KG1 (cell line): ENCODE measurements at places on chromosomes 13 and 19.
A peak's percentile ranks its signal among the peaks of the same experiment; 100 is the strongest.

DNA sequence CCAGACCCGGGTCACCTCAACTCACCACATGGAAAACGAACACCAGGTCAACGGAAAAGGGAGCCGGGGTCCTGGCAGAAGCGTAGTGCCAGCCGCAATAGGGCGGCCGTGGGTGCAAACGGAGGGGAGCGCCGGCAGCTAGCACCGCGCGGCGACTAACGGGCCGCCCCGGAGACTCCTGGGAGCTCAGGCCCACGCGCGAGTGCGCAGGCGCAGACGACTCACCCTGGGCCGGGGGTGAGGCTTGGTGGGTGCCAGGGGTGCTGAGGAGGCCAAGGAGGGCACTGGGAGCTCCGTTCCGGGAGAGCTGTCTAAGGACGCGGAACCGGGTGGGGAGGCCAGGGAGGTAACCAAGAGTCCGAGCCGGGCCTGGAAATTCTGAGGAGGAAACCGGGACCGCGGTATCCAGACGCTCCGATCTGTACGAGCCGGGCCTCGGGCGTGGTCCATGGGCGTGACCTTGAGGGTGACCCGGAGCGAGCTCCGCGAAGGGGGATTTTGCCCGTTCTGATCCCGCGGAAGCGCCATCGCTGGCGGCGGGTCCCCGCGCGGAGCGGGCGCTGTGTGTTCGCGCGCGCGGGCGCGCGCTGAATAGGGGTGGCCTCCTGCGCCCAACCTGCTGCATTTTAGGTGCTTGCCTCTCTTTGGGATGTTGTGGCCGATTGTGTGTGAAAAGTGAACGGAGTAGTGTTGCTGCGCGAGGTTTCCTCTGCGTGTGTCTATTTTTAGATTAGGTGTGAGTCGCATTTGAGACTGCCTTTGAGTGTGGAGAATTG, at the start of gene ZNF382:
Gene ZNF382, plus strand, starts transcription at position 213 of the 776 bp plus-strand sequence. CDS start 4,602 bp downstream, outside the sequence.
- peak; percentile 52 for DNase-seq

- DNase-seq = no peak
Observed at GRCh38 chr13:59337070-59337469, 826.7 kb downstream of the DIAPH3 start.

DNA sequence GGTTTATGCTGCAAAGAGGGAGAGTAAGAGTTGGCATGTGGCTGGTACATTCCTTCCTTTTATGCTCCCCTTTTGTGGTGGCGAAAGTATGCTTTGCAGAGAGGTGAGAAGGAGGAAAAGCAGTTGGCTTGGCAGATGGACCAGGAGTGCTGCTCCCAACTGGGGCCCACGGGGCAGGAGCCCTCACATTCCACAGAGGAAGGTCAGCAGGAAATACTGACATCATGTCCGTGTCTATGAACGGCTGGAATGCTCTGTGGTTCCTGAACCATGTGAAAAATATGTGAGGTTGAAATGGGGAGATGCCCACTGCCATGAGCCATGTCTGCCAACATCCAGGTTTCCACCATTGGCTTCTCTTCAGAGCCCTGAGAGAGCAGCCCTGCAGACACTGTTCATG, 33.3 kb upstream of the GAS6 start:
- no peak for DNase-seq

- DNase-seq = no peak
Observed at GRCh38 chr13:38662362-38662761, 24.5 kb upstream of the FREM2 start.

DNA sequence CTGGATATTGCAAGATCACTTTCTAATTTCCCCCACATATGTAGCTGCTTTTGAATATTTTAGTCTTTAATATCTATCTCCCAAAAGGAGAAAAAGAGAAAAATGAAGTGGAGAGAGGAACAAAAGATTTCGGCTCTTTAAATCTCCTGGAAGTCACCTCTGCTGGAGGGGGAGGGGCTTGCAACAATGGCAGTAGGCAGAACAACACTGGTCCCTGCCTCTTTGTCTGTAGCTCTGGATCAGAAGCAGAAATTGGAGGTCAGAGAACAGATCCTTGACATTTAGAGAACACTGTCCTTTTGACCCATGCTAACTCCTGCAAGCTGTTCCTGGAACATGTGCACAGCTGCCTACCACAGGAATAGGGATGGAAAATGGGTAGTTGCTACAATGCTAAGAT, 86.7 kb upstream of the GPR12 start:
- DNase-seq = no peak

DNA sequence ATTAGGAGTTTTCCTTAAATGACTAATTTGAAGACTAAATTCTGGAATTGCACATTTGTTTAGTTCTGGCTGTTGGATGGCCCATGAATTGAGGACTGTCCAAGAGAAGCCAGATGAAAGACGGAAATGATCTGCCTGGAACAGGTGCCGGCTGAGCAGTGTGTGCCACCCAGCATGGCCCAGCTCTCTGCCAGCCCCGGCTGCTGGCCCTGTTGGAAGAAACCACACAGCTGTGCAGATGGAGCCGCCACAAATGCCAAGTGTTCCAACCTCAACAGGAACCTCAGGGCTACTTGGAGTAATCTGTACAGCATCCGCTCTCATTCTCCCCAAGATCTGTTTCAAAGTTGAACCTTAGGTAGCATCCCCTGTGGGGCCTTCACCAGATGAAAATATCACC, 67.0 kb upstream of the STARD13 start:
- no peak for DNase-seq

- DNase-seq = no peak
Observed at GRCh38 chr13:47226516-47226915, 329.7 kb upstream of the HTR2A start.

- DNase-seq = no peak
Observed at GRCh38 chr19:44005973-44006372, 3.2 kb downstream of the ZNF230 start.

DNA sequence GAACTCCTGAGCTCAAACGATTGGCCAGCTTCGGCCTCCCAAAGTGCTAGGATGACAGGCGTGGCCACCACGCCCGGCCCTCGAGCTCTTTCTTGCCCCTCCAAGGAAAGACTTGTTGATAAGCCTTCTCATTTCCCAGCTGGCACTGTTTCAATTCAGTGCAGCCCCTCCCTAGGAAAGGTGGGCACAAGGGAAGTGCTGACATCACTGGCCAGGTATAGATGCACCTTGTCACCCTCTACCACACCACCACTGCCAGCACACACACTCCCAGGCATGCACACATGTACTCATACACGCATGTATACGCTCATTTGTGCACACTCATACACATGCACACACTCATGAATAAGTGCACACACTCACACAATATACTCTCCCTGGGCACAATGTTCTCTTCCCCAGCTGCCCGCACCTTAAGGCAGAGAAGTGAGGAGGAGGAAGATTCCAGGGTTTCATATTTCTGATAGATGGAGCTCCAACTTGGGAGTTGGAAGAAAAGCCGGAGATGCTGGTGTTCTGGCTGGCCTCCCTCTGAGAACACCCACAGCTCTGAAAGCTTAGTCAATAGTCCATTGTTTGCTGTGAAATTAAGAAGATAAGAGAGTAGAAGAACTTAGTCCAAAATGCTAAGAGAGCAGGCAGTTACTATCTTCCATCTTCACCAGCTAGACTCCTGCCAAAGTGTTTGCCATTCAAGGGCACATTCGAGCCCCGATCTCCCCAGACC, 196.7 kb downstream of the FOXO1 start:
- no peak for DNase-seq

DNA sequence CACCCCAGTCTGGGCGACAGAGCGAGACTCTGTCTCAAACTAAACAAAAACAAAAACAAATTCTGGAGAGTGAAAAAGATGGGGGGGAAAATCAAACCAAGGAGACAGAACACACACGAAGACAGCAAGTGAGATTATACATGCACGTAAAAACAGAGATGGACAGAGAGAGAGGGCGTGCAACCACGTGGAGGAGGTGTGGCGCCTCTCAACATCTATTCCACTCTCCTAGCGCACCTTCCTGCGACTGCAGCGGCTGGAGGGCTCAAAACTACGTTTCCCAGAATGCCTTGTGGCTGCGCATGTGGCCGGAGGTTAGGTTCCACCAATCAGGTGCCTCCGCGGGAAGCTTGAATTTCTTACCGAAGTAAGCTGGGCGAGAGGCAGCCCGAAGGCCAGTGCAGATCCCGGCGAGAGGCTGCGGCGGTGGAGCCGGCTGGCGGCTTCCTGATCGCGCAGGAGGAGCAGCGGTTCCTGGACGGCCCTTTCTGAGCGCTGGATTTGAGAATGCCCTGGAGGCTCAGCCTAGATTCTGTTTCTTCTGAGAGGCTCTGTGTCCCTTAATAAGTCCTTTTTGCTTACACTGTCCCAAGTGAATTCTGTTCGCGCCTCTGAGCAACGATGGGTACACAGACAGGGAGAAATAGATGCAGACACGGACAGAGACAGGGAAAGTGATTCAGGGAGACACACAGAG, 13.1 kb upstream of the NANOS2 start:
- peak; percentile 77 for DNase-seq

GRCh38 chr19:42287827-42288107, 14.2 kb upstream of the PRR19 start:
- DNase-seq = no peak

- no peak for DNase-seq
Observed at GRCh38 chr13:71477735-71478134, 389.3 kb downstream of the DACH1 start.

- no peak for DNase-seq
Observed at GRCh38 chr13:46369506-46370277, 17.4 kb downstream of the RUBCNL start.

DNA sequence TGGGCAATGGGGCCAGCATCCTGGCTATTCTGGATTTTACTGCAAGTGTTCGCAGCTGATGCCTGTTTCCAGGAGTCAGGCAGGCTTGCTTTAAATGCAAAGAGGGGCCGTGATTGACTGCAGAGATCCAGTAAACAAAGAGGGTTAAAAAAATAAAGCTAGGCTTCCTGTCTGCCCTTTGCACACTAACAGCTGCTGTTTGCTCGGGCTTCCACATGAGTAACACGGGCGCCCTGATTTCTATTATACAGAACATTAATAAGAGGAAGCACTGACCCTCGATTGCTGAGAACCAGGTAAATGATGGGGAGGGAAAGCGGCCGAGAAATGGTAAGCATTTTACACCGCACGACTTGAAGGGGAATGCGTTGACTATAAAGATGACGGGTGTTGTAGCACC, 254.2 kb upstream of the ZNF507 start:
- DNase-seq = no peak

- DNase-seq = no peak
Observed at GRCh38 chr13:72620874-72621273, 106.6 kb downstream of the MZT1 start.

GRCh38 chr13:101218484-101218883, 197.8 kb downstream of the NALCN start:
- no peak for DNase-seq

DNA sequence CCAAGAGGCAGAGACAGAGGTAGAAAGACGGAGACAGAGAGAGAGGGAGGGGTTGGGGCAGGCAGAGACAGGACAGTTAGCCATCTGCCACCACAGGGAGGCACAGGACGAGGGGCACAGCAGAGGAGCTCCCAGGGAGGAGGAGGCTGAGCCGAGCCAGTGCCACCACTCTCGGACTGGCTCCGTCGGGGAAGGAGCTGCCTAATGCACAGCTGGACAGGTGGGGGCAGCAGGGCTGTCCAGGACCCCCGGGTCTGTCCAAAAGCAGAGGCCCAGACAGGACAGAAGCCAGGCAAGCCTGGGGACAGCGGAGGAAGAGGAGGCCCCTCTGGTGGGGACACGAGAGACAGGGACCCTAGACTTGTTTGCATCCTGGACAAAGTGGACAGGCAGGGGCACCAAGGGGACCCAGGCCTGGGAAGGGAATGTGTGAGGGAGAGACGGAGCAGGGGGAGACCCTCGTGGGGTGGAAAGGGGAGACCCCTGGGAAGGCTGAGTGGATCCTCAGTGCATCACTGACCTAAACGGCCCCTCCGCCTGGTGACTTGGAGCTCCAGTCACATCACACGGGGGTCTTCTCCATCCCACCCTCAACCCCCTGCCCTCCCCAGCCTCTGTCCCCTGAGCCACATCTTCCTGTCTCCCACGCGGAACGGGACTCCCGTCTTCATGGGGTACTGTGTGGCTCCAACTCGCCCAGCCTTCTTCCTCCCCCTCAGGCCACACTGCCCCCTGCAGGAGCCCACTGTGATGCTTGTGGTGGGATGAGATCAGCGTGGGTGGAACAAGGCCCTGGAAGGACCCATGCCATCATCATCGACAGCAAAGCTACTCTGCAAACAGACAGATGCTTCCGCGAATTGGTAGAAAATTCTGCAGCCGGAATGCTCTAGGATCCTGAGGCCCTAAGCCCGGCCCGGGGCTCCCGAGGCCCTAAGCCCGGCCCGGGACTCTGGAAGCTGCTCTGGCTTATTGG, 915 bp downstream of the F10 start:
- no peak for DNase-seq

- no peak for DNase-seq
Observed at GRCh38 chr13:61833228-61833627, 417.6 kb upstream of the PCDH20 start.

DNA sequence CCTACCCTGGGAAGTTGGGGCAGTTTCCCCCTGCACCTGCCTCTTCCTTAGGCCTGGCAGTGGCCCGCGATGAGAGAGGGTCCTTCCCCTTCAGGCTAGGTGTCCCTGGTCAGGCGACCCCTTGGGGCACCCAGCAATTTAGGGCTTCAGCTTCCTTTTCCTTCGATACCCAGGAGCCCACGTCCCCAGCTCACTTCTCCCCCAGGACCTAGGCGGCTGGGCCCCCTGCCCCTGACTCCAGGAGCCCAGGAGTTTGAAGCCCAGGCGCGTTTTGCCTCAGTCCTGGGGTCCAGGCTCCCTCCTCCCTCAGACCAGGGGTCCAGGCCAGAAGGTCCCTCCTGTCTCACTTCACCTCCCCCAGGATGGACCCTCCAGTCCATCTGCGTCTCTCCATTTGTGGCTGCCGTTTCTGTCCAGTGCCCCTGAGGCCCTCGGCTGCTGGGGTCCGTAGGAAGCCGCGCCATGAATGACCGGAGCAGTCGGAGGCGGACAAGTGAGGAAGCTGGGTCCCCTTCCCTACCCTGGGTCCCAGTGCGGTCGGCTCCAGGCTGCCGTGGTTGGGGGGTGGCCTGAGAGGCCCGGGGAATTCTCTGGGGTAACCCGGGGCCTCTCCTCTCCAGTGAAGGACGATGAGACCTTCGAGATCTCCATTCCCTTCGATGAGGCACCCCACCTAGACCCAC, 714 bp downstream of the CCDC106 start:
- DNase-seq = no peak

- DNase-seq = no peak
Observed at GRCh38 chr19:17323300-17323963, 11.2 kb downstream of the ANO8 start.

DNA sequence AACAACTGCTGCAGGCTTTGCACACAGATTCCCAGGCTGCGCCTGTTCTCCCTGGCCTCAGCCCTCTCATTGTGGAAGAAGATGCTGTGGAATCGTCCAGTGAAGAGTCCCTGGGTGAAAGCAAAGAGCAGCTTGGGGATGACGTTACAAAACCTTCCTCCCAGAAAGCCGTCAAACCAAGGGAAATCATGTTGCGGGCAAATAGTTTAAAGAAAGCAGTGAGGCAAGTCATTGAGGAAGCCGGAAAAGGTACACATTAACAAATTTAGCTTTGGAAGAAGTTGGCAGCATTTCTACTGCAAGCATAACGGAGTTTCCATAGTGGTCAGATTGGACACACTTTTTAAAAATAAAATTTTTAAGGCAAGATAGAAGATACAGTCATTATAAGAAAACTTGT, 82.9 kb upstream of the AKAP11 start:
- no peak for DNase-seq
